Gastroesophageal sphincter (tissue), 4 donors: ENCODE measurements at places on chromosomes 16 and 17.

DNA sequence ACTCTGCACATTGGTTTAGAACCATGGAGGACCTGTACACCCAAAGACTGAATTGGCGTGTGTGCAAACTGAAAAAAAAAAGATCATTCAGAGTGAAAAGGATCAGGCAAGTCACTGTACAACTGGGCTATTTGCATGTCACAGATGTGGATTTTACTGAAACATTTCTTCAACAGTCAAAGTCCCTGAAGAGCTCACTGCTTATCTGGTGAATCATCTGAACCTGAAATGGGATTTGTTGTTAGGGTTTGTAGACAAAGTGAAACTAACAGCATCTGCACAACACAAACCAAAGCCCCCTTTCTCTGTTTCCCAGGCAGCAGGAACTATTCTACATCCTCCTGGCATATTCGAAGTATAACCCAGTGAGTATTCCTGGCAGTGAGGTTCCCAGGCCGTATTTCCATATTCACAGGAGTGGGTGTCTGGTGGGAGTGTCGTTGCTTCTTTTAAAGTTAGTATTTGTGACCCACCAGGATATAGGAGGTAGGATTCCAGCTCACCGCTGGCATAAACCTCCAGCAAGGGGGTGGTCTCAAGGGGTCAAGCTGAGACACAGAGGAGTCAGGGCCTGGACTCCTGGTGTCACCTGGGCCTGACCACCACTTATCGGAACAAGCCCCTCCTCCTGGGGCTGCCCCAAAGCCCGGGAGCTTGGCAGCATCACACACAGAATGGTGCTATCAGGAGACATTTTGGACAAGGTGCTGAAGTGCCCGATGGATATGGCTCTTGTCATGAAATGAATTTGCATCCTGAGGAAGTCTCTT lies 80.9 kb downstream of the GOSR1 start:
- no peak for ATAC-seq

- no peak for ATAC-seq
These were observed 16.6 kb downstream of the MLYCD start for GRCh38 chr16:83915491-83915890.

DNA sequence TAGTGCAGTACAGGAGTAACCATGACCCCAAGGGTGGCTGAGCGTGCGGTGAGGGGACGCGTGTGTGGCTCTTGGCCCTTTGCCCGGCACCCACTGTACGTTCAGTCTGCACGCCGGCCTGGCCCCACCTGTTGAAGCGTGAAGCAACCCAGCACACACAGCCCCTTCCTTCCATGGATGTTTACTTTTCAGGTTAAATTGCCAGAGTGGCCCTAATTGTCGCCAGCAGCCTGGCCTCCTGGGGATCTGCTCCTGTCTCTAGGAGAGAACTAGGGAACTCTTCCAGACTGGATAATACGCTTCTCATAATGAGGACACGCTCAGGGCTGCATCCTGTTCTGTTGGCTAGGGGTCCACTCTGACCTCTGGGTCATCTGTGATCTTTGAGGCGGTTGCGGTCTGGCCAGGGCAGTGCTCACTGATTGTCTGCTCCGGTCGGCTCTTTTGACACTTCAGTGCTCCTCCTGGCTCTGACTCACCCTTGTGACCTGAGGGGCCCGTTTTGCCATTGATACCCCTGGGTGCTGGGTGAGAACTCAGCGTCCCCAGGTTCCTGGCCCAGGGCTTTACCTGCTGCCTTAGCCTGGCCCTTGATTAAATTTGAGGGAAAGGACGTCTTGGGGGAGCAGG lies 27.7 kb downstream of the TPSG1 start:
- no peak for ATAC-seq

GRCh38 chr17:12431188-12431587 lies 234.5 kb upstream of the MYOCD start:
- ATAC-seq, result no peak

GRCh38 chr17:12041312-12041711 lies 20.6 kb downstream of the MAP2K4 start:
- no peak for ATAC-seq

DNA sequence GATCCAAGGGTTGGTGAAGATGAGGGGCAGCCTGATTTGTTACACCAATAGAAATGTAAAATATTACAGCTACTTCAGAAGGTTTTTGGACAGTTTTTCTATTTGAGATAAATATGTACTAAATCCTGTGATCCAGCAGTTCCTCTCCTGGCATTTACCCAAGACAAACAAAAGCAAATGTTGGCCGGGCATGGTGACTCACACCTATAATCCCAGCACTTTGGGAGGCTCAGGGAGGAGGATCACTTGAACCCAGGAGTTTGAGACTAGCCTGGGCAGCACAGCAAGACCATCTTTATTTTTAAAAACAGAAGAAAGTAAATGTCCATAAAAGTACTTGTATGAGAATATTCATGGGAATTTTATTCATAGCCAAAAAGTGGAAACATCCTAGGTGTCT lies 64.8 kb upstream of the MRC2 start:
- no peak for ATAC-seq

DNA sequence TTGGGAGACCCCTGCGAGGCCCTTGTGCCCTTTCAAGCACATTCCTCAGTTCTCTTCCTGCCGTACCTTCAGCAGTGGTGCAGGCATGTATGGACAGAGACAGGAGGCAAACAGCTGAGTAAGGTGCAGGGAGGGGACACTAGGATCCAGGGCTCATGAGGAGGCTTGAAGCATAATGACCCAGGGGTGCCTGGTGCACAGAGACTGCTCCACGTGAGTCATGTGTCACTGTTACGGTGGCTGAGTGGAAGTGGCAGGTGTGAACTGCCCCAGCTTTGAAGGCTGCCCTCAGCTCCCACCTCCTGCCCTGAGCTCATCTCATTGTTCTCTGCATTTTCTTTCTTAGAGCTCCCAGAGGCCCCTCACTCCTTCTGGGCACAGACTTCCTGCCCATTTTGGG lies 124.8 kb downstream of the NTN1 start:
- ATAC-seq, result no peak

DNA sequence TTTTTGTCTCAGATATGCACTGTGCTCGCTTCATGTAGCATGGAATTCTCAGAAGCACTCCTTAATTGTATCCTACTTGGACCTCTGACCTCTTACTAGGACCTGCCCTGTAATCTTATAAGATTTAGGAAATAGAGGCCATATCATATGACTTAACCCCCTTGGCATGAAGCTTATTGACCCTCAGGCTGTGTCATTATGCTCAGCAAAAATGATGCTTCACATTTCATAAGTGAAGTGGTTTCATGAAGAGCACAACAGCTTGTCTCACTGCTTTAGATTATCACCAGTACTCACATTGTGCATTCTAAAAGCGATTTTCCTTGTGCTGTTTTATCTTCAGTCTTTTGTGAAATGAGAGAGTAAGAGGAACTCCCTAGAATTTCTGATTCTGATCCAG lies 6.4 kb downstream of the PHKB start:
- no peak for ATAC-seq

GRCh38 chr16:22937169-22937568 lies 123.2 kb downstream of the HS3ST2 start:
- ATAC-seq, result no peak

DNA sequence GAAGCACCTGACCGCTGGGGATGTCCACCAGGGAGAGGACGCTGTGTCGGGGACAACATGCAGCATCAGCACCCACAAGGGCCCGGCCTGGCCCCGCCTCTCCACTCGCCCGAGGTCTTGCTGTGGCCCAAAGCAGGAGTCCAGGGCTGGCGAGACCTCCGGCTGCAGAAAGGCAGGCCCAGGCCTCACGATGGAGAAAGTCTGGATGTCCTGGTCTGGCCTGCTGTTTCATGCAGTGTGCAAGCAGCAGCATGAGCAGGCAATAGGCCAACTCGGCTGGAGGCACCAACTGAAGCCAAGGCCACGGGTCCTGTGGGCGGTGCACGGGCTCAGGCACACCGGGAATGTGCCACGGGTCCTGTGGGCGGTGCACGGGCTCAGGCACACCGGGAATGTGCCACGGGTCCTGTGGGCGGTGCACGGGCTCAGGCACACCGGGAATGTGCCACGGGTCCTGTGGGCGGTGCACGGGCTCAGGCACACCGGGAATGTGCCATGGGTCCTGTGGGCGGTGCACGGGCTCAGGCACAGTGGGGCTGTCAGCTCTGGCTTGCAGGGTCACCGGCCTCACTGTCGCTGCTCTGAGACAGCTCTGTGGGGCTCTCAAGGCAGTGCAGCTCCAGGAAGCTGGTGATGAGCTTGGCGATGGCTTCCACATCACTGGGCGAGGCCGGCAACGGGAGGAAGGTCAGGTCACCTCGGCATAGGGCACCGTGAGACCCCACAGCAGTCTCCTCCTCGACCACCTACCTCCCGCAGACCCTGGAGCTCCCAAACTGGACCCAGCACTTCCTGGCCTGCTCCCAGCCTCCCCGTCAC lies 6.9 kb downstream of the CYBC1 start:
- ATAC-seq, result no peak

DNA sequence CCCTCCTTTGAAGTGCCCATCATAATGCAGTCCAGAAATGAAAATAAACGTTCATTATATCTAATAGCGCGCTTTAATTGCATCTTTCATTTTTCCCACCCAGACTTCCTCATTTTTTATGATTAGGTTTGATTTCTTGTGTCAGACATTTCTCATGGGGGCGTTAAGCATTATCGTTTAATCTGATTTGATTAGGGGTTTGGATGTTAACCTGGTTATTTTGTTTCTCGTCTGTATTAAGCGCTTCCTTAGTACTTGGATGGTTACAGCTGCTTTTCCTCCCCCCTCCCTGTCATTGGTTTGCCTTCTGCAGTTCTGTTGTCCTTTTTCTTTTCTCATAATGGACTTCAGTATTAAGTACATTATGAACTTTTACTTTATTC lies 540 bp downstream of the MFSD11 start:
- ATAC-seq, result no peak

GRCh38 chr17:4870855-4871254 lies 28.5 kb upstream of the C17orf107 start:
- ATAC-seq, result no peak

DNA sequence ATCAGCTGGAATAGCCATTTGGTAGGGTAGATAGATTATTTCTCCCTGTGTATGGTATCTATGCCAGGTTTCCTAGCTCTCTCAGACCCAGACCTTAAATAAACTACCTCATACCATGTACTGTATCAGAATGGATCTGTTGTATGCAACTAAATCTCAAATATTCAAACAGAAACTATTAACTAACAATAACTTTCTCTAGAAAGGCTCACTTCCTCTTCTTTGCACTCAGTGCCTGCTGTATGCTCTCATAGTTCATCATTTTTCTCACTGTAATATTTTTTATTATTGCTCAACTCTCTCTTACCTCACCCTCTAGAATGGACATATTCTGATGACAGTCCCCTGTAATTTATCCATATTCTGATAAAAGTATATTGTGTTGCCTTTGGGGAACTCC lies 182.4 kb downstream of the TOX3 start:
- ATAC-seq, result no peak

- peak; percentile 92 for ATAC-seq
These were observed 7.5 kb upstream of the TMEM170A start for GRCh38 chr16:75471723-75472633.

DNA sequence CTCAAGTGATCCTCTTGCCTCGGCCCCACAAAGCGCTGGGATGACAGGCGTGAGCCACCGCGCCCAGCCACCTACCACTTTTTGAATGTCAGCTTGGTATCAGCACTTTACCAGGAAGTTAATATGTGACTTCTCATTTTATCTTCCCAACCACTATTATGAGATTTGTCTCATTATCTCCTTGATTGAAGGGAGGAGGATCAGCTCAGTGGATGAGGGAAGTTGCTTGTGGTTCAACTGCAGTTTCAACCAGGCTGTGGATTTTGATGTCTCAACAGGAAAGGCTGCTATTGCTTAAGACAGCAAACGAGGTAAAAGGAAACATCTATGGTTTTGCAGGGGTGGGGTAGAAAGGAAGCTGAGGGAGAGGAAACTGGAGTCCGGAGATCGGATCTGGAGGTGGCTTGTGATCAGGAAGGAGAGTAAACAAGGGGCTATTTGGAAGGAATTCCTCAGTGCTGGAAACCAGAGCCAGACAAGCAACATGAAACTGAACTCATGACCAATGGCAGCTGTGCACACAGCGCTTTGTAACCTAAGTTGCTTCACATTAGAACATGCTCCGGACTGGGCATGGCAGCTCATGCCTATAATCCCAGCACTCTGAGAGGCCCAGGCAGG lies 180.5 kb downstream of the VPS53 start:
- no peak for ATAC-seq

GRCh38 chr17:51802544-51802943 lies 356.0 kb downstream of the CA10 start:
- no peak for ATAC-seq

- ATAC-seq, result no peak
These were observed 26.1 kb upstream of the JPH3 start for GRCh38 chr16:87576171-87576570.

GRCh38 chr16:28187595-28188004 lies 24.2 kb downstream of the XPO6 start:
- no peak for ATAC-seq

DNA sequence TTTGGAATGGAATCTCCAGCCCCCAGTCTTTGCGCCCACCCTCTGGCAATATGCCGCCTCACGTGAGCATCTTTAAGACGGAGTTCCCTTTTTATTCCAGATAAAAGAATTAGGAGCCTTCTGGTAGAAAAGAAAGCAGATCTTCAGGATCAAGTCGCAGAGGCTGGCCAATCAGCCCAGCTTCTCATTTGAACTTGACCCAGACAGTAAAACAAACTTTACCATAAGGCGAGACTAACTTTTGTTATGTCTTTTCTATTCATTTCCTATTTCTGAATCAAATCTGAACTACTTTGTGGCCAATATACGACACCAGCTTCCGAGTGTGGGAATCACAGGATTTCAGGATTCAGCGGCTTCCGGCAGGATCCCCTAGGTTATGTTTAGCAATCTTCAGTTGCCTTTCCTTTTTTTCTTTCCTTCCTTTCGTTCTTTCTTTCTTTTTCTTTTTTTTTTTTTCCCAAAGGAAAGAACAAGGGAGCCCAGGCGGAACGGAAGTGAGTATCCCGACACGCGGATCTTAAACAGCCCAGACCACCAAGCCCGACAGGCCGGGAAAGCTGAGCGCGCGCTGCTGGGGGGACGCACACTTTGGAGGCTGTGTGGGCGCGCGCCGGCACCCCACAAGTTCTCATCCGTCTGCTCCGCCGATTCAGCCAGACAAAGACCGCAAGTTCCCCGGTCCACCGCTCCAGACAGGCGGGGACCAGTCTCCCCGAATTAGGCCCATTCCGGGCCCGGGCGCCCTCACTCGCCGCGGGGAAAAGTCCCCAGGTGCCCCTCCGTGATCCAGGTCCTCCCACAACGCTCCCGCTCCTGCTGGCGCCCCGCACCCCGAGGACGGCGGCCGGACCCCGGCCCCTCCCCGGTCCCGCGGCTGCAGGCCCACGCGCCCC lies 633 bp downstream of the TBC1D16 start:
- ATAC-seq, result peak; percentile 5

GRCh38 chr16:89727406-89728120 lies 6.2 kb downstream of the ZNF276 start:
- ATAC-seq, result no peak

DNA sequence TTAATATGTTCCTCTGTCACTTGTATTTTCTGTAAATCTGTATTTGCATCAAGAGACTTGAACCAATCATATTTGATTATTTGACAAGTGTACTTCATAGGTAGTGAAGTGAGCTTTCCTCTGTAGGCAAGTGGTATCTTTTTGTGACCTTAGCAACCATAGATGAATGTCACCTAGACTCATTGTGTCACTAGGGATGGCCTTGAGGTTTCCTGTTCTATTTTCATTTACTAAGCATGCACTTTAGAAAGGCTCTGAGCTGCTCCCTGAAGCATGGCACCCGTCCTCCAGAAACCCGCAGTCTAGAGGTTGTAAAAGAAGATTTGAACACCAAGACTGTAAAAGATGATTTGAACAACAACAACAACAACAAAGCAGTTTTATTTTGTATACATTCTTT lies 151.7 kb downstream of the PRKCB start:
- ATAC-seq, result no peak

- ATAC-seq, result peak; percentile 67
These were observed 9.1 kb upstream of the COL1A1 start for GRCh38 chr17:50210240-50211225.
